ENCODE measurements at places on chromosomes 2 and 18.

- no peak for DNase-seq
Observed at GRCh38 chr2:3342324-3342723, 35.3 kb downstream of the EIPR1 start.

GRCh38 chr2:24174851-24175277, at the start of gene FAM228A:
TSS of gene FAM228A (plus strand) at chr2:24175053. CDS start at chr2:24175481, 428 bp downstream.
- DNase-seq = no peak

- DNase-seq = no peak
Observed at GRCh38 chr2:26628561-26629345, 12.4 kb downstream of the CIB4 start.

GRCh38 chr2:32166115-32166574, 481 bp downstream of the SLC30A6 start:
- no peak for DNase-seq

DNA sequence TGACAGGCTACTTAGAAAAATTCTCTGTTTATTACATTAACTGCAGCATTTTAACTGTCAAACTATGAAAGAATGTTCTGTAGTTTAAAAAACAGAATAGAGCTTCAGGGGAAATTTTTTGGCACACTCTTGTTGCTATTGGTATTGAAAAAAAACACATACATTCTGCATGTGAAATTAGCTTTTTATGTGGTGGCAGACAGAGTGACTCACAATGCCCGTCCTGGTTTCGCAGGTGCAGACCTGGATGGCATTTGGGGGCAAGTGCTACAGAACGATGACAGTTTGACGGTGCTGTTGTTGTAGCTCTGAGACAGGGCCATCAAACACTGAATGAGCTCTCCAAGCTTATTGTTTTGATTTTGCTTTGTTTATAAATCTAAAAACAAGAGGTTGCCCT, 105.0 kb upstream of the MAP3K20 start:
- no peak for DNase-seq

DNA sequence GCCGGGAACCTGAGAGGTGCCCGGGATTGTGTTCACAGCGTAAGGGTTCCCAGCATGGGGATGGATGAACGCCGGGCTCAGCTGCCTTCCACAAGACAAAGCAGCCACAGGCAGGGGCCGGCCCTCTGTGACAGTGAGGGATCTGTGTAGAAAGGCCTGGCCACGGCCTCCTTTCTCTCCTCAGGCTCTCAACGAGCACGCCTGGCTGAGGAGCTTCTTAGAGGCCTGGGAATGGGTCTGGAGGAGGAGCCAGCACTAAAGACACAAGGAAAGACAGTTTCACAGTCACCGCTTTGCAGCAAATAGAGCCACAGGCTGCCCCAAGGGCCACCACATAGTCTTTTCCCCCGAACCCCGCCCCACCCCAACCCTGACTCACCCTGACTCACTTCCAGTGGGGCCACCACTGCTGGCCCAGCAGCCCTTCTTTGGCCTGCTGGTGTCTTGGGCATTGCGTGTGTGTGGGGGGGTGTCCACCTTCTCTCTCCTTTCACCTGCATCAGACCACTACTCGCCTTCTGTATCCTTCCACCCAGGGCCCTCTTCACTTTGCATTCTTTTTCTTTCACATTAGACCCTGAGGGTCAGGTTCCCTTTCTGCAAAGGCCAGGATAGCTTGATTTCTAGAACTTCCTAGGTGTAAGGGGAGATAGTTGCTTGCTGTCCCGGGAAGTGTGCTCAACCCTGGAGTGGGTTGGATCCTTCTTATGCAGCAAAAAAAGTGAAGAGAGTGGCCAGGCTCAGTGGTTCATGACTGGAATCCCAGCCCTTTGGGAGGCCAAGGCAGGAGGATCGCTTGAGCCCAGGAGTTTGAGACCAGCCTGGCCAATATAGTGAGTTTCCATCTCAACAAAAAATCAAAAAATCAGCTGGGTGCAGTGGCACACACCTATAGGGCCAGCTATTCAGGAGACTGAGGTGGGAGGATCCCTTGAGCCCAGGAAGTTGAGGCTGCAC, 19.3 kb upstream of the HPCAL1 start:
- no peak for DNase-seq

- DNase-seq = no peak
Observed at GRCh38 chr2:168210895-168211570, 36.4 kb downstream of the STK39 start.

- DNase-seq = no peak
Observed at GRCh38 chr2:65165558-65165957, 35.7 kb upstream of the RAB1A start.

GRCh38 chr18:31072175-31072574, 29.6 kb upstream of the DSC3 start:
- DNase-seq = no peak
